Activated T-cell treated with anti-CD3 and anti-CD28 coated beads for 4 hours (primary cell): ENCODE measurements at places on chromosomes 7 and 10.

DNA sequence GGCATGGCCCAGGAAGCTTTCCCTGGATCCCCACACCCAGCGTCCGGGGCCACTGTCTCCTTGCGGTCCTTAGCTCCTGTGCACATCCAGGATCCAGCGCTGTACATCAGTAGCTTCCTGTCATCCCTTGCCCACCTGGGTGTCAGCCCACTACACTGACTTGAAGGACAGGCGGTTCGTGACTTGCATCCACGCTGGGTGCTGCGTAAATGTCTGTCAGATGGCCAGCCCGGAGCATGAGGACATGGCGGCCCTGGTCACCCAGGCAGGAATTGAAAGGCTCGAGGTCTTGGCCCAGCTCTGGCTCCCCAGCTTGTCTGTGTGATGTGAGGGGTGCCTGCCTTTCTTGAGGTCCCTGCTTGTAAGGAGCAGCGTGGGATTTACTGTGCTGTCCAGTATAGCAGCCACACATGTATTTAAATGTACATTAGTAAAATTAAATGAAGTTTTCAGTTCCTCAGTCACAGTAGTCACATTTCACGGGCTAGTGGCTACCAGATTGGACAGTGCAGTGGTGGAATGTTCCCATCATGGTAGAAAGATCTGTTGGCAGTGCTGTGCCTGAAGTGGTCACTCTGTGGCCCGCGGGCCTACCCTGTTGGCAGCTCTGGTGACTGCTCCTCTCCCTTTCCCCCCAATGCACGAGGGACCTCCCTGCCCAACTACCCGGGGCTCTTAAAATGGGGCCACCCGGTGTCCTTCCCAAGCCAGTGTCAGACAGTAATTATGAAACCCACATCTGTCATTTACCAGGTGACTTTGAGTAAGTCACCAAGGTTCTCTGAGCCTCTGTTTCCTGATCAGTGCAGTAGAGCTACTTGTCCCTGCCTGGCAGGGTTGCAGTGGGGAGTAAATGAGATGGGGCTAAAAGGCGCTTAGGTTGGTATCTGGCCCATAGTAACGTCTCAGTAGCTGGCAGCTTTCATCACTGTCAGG is 97.8 kb upstream of the PPIF start:
- no peak for DNase-seq

DNA sequence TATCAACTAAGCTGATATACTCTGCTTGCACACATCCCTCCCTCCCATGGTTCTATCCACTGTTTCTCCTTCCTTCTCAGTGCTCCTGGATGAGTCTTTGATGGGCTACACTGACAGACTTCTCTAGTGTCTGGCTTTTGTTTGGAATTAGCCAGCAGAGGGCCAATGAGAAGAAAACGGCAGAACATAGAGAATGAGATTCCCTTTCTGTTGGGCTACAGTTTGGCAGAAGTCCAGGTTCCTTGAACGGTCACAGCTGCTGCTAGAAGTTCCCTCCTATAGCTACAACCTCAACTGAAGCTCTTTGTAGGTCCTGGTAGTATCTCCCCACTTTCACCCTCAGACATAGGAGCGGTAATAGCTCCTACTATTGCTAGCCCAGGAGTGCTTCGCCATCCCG is 251.1 kb upstream of the LRRN3 start:
- no peak for DNase-seq

DNA sequence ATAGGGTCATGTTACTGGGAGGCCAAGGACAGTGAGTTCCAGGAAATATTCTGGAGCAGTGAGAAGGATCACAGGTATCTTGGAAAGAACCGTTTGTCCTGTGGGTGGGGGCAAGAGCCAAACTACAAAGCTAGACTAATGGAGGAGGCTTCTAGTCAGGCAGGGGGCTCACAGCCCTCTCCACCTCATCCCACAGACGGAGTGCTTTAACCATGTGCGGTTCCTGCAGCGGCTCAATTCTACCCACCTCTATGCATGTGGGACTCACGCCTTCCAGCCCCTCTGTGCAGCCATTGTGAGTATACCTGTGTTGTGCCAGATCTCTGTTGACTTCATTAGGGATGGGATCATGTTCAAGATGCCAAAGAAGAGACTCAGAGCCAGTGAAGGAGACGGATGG is 8.1 kb downstream of the SEMA4G start:
- no peak for DNase-seq

DNA sequence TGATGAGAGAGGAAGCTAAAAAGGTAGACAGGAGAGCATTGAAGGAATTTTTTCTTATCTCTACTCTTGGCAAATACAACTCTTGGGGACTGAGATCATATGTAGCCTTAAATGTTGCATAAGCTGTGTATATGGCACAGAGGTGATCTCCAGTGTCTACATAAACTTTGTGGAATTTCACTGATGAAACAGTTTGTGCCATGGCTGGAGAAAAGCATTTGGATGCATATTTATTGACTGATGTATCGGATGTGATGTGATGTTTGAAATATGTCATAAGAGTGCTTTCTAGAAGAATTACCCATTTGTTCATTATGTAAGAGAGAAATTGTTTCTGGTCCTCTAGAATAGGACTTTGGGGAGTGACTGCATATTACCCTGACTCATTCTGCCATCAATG is 244.9 kb upstream of the LRRTM3 start:
- DNase-seq: no peak

DNA sequence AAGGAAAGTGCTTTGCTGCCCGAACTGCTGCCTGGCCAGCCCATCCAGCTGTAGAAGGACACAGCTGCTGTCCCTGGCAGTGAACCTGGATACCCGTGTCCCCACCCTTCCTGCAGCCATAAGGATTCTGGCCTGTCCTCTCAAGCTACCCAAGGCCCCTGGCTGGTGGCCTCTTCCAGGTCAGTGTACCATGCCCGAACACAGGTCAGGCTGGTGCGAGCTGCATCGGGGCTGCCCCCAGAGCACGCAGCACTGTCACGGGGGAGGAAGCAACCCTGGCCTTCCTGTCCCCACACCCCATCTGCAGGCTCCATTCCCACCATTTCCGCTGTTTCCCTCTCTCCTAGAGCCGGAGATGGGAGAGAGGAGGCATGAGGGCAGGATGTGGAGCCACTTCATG is 30.5 kb upstream of the PWWP2B start:
- no peak for DNase-seq

DNA sequence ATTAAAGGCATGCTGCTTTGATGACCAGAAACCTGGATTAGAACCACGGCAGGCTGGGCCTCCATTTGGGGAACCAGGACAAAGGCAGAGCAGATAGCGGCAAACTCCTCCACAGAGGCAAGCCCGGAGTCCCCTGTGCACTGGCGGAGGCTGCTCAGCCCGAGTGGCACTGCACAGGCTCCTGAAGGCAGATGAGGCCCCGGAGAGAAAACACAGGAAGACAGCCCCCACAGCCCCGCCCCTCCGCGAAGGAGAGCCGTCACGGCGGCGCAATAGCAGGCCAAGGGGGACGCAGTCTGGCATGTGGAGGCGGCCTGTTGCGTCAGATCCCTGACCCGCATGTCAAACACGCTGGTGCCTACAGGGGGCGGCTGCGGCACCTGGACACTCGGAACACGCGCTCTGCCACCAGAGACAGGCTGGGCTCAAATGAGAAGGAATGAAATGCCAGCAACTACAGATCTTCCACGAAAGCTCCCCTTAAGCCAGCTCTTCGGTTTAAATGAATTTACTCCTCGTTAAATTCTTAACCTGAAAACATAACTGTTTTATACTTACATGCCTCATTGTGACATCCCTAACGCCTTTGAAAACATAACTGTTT is 128.5 kb downstream of the MAD1L1 start:
- DNase-seq: peak; percentile 62

GRCh38 chr10:63711867-63712716 is 190.9 kb downstream of the REEP3 start:
- no peak for DNase-seq

- no peak for DNase-seq
These were observed 50.5 kb upstream of the TRIM8 start for GRCh38 chr10:102593804-102594079.

GRCh38 chr10:42783181-42783549 is 570 bp downstream of the BMS1 start:
- DNase-seq: peak; percentile 4

DNA sequence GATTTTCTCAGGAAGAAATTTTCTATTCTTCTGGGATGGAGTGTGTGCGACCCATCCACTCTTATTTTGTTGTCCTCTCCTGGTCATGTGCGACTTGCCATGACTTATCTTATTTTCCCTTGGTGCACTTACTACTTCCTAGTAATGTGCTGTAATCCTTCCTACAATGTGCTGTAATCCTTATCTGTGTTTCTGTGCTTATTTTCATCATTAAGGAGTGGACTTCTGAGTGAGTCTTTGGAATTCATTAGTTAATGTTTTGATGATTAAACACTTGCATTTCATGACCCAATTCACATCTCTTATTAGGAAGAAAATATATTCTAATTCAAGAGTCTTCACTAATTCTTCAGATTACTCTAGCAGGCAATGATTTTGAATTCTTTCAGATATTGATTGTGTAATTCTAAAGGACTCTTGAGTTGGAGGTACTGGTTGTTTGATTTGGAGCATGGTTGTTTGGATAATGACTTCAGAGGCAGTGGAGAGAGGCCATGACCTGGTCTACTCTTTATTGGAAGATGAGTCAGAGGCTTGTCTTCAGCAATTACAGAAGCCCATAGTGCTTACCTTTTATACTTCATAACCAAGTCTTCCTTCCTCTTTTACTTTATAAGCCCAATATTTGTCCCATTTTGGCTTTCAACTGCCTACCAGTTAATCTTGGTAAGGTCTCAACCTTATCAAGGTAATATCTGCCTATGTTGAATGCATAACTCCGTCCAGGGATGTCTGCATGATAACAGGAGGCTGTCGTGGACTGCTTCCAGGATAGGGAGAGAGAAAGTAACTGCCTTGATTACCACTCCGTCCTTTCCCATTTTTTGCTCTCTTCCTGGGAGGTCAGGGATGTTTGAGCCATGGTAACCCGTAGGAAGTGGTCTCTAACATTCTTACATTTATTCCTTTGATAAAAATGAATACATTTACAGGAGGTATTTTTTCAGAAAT is 278.3 kb upstream of the SP8 start:
- DNase-seq: no peak

GRCh38 chr7:52080493-52080892 is 763.9 kb upstream of the COBL start:
- no peak for DNase-seq

DNA sequence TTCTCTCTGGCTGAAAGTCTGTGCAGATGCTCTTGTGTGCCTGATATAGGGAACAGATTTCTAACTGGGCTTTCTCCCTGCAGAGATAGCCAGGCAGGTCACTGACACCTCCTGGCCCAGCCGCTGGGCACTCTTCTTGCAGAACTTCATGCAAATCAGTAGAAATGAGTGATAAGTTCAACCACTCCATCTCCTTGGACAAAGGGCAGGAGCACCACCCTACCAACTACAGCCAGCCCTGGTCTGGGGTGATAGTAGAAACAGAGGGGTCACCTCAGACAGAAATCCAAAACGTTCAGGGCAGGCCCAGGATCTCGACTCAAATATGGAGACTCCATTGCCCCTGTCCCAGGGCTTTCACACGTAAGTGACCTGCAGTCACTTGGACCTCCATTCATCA is 917.8 kb upstream of the ZNF722 start:
- DNase-seq: no peak

DNA sequence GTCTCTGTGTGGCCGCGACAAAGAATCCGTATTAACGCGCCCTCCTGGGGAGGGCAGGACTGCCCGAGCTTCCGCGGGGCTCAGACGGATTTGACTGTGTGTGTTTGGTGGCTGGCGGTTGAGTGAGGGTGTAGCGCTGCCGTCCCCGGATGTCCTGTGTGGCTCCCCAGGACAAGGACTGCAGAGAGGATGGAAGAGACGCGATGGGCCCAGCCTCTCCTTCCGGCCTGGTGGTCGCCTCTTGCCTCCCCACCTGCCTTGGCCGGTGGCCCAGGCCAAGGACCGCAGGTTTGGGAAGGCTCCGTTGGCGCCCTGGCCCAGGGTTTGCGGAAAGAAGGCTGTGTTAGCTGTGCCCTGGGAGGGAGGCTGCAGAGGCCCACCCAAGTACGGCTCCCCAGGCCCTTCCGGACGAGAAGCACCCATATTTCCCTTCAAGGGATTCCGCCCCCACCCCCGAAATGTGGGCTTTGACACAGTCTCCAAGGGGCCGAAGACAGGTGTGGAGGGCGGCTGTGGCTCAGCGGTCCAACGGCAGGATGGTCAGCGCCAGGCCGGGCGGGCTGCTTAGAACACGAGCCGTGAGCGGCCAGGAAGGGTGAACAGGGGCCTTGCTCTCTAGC is 2.3 kb downstream of the UNCX start:
- no peak for DNase-seq

GRCh38 chr10:133068111-133069032 is 19.4 kb upstream of the ADGRA1 start:
- DNase-seq: no peak

- no peak for DNase-seq
These were observed 80.7 kb downstream of the FZD1 start for GRCh38 chr7:91344911-91345310.

- DNase-seq: no peak
These were observed 31.1 kb upstream of the YAE1 start for GRCh38 chr7:39535064-39535463.

GRCh38 chr7:121623130-121623872 is 227.2 kb upstream of the FAM3C start:
- no peak for DNase-seq

- no peak for DNase-seq
These were observed 82.0 kb downstream of the ABLIM1 start for GRCh38 chr10:114576132-114576487.

- no peak for DNase-seq
These were observed 120.1 kb downstream of the PTPN20 start for GRCh38 chr10:47031211-47031900.

GRCh38 chr10:114821293-114821914 is at the start of gene FHIP2A:
FHIP2A (plus strand) TSS chr10:114821780; CDS start chr10:114822079, 299 bp downstream.
- DNase-seq: peak; percentile 77

GRCh38 chr10:93826355-93826754 is 67.4 kb upstream of the SLC35G1 start:
- no peak for DNase-seq

GRCh38 chr10:28769091-28769604 is 91.8 kb downstream of the BAMBI start:
- DNase-seq: no peak

DNA sequence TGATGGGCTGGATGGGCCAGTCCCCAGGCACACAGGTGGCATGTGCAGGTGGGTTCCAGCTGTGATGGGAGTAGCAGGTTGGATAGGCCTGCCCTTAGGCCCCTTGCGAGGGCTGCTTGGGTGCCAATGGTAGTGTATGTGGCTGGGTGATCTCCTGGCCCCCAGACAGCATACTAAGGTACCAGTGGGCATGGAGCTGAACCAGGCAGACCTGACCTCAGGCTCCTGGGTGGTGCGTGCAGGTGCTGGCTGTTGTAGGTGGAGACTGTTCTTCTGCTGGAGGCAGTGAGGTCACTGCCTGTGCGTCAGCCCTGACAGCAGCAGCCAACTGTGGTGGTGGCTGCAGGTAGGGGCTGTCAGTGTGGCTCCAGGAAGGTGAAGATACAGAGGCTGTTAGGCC is 384.7 kb downstream of the ANKRD7 start:
- no peak for DNase-seq

- no peak for DNase-seq
These were observed 51.6 kb upstream of the LAMB1 start for GRCh38 chr7:108054537-108054936.
